Cardiac atrium fibroblast (primary cell): ENCODE measurements at places on chromosomes 7 and 10. TPM values are rescaled to one million over a fixed set of nuclear protein-coding genes. Genes with fewer than 3 reads are reported as not detected.

DGKB gene
- under 0.01 TPM in 1 of 2 replicates, not detected in the other for total RNA-seq

NODAL gene
- total RNA-seq, result not detected in 2 replicates

C10orf95 gene
- not detected in 2 replicates for total RNA-seq

OPN1SW gene
- not detected in 2 replicates for total RNA-seq

A1CF gene
- total RNA-seq, result not detected in 2 replicates

SLC18A2 gene
- total RNA-seq, result not detected in 2 replicates

PNLIP gene
- not detected in 2 replicates for total RNA-seq

CYP26C1 gene
- 0.32 and 4.7 TPM in 2 replicates for total RNA-seq
